ENCODE measurements at places on chromosomes 4 and X.

GRCh38 chr4:26044524-26044923 is 130.5 kb downstream of the SMIM20 start:
- DNase-seq: no peak

DNA sequence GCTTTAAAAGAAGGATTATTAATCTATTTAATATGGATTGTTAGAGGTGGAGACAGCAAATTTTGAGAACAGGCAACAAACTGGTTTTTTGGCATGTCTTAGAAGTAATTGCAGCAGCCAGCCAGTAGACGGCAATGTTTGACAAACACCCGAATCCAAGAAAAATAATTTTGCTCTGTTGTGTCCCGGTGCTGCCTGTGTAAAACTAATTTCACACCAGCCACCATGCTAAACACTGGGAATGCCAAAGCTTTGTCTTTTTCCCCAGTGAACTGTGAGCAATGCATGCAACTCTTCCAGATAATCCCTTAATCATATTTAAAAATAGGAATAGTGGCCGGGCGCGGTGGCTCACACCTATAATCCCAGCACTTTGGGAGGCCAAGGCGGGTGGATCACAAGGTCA is 25.9 kb downstream of the SMIM31 start:
- peak; percentile 20 for DNase-seq

GRCh38 chrX:32495855-32496254 is 715.5 kb downstream of the DMD start:
- DNase-seq: no peak

DNA sequence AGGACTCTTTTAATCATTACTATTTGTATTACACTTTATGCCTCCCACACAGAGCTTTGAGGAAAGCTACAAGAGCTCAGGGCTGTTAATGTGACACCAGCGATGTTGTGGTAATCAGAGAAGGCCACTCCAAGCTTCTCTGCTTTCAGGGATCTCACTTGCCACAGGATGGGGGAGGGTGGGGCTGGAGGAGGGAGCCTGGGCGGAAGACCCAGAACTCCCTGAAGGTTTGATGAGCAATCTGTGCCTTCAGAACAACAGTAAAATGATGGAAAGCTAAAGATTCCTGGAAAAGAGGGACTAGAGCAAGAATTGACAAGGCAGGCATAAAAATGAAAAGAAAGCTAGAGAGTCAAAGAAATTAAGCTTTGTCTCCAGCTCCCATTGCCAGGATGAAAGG is 75.6 kb downstream of the MAML3 start:
- DNase-seq: no peak

- DNase-seq: no peak
Observed at GRCh38 chrX:136880003-136880451, 498 bp downstream of the RBMX start.

- no peak for DNase-seq
Observed at GRCh38 chr4:76740192-76740591, 157.8 kb downstream of the SOWAHB start.

DNA sequence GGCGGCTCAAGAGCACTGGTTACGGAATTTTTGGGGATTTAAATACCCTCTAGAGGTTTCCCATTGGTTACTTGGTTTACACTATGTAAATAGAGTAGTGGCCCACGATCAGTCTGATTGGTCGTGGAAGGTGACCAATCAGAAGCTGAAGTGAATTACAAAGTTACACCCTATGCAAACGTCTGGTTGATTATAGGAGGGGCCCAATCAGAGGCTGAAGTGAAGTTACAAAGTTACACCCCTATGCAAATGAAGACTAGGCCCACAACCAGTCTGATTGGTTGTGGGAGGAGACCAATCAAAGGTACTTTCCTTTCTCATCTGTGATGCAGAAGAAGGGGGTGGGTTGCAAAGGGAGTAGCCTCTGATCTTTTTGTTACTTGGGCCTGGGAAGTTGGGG is 45.1 kb upstream of the HSD17B10 start:
- no peak for DNase-seq

DNA sequence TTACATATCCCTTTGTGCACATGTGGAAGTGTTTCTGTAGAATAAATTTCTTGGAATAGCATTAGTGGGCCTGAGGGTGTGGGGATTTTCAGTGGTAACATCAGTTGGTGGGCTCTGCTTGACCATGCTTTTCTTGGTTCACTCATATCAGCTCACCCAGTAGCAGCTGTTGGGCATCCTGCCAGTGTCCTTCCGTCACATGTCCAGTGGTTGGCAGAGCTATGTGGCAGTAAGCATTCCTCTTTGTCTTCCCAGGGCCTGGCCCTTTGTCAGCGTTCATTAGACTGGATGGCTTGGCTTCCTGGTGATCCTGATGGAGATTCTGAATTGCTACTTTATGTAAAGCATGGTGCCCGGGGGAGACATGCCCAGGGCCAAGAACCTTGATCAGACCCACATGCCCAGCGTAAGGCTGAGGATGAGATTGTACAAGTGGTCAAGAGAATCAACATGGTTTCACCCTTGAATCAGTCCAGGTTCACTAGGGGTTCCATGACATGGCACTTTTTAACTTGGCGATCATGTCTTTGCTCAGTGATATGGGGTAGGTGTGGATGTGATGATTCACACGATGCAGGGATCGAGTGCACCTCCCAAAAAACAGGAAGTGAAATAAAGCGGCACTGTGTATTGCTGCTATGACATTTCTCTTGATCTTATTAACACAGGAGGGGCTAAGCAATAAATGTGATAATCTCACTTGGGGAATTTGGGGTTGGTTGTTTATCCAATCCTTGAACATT is 72.1 kb upstream of the IGFBP7 start:
- DNase-seq: no peak

- no peak for DNase-seq
Observed at GRCh38 chr4:176422001-176422400, 102.2 kb downstream of the SPCS3 start.

DNA sequence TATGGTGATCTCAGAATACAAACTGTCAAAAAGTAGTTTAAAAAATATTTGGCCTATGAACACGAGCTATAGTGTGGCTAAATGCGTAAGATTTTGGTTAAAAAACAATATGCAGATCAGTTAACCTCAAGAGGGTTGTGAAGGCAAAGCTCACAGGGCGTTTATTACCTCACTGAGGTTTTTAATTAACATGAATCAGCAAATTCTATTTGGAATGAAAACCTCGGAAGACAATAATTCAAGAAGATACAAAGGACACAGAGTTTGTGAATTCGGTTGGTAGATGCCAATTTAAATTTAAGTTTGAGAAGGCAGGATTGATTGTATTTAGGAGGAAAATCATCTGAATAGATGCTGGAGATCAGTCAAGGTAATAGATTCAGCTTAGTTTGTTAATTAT is 1434.6 kb downstream of the C4orf33 start:
- no peak for DNase-seq

GRCh38 chr4:157667836-157668235 is 447.3 kb downstream of the GRIA2 start:
- DNase-seq: no peak

- DNase-seq: peak; percentile 84
Observed at GRCh38 chr4:26088433-26088928, 174.5 kb downstream of the SMIM20 start.

DNA sequence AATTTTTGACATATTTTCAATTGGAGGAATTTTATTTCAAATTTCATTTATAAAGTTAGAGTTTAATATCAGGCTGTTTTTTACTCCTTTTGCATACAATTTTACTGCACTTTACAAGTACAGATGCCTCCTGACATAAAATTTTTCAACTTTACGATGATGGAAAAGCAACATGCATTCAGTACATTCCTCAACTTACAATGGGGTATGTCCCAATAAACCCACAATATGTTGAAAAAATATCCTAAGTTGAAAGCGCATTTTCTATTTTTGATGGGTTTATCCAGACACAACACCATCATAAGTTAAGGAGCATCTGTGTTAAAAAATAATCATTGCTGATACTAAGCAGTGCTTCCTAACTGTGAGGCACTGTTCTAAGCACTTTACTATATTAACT is 4.3 kb downstream of the KLHL5 start:
- no peak for DNase-seq

DNA sequence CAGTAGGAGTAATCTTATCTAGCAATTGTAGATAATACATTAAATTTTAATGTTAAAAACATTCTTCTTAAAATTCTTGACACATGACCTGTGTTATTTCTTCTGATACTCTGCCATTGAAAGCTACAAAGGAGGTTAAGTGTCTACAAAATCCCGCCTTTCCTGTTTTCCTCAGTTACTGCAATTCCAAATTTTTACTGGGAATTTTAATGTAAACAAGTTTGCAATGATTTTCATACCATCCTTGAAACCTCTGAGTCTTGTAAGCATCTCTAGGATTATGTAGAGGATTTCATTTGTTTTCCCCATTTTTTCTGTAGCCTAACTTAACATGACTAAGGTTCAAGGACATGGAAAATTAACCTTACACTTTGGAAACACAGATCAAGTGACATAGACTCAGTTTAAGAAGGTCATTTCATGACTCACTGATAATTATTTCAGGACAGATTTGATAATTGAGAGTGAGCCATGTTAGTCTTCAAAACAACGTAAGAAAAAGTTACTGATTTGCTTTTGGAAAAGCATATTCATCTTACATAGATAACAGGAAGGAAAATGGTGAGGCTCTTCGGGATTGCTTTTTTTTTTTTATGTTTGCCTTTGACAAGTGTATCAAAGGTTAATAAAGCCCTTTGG is 39.6 kb upstream of the PDLIM5 start:
- DNase-seq: no peak

DNA sequence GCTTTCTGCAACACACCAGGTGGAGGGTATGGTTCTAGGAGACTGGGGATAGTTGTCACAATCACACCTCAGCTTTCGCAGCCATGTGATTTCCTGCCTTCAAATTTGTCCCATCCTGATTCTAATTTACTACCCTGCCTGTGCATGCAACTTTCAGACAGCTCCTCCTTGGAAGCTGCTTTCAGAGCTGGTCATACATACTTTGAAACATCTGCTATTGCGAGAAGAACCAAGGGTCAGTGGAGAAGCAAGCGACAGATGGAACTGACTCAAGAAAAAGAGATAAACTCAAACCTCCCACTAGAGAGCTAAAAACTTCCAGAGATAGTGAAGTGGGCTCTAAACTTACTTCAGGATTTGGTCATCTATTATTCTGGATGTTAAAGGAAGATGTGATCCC is 381.7 kb upstream of the FGF13 start:
- no peak for DNase-seq

GRCh38 chr4:45349859-45350258 is 623.5 kb upstream of the GNPDA2 start:
- DNase-seq: no peak

GRCh38 chr4:55013431-55013955 is 111.9 kb downstream of the KDR start:
- no peak for DNase-seq
